Fibroblast of villous mesenchyme (primary cell): ENCODE measurements at places on chromosomes 4 and X. TPM values are rescaled to one million over a fixed set of nuclear protein-coding genes. Genes with fewer than 3 reads are reported as not detected.

KCND1 gene
- 0.32 and 2.6 TPM in 2 replicates for total RNA-seq

PFKFB1 gene
- total RNA-seq = under 0.01 TPM in 1 of 2 replicates, not detected in the other

SLC2A9 gene
- 0.43 and 0.97 TPM in 2 replicates for total RNA-seq

TECRL gene
- total RNA-seq = not detected in 2 replicates

FAM241A gene
- 1.3 and 1.6 TPM in 2 replicates for total RNA-seq

PAGE1 gene
- total RNA-seq = not detected in 2 replicates

HMX1 gene
- not detected in 2 replicates for total RNA-seq

SUPT20HL2 gene
- under 0.01 TPM in 1 of 2 replicates, not detected in the other for total RNA-seq

CCDC110 gene
- total RNA-seq = 0.32 and 0.43 TPM in 2 replicates
